ENCODE measurements at places on chromosomes 7 and 10. TPM values are rescaled to one million over a fixed set of nuclear protein-coding genes. Genes with fewer than 3 reads are reported as not detected.

Gene ADARB2
- total RNA-seq: 0.11 TPM

Gene PIP
- not detected for total RNA-seq

Gene TUBB8
- not detected for total RNA-seq

Gene CAV1
- 266 TPM for total RNA-seq

Gene WNT2
- total RNA-seq: 0.14 TPM

Gene PKD2L1
- total RNA-seq: not detected

Gene ETV1
- total RNA-seq: 59.7 TPM

- no peak for DNase-seq
Measured at GRCh38 chr10:127435246-127435645, 113.9 kb upstream of the NPS start.

- DNase-seq: no peak
Measured at GRCh38 chr10:59002011-59002410, 174.4 kb upstream of the PHYHIPL start.

GRCh38 chr10:119496273-119496672 is 46.2 kb downstream of the RGS10 start:
- no peak for DNase-seq

- no peak for DNase-seq
Measured at GRCh38 chr7:3434611-3435010, 133.6 kb downstream of the SDK1 start.

DNA sequence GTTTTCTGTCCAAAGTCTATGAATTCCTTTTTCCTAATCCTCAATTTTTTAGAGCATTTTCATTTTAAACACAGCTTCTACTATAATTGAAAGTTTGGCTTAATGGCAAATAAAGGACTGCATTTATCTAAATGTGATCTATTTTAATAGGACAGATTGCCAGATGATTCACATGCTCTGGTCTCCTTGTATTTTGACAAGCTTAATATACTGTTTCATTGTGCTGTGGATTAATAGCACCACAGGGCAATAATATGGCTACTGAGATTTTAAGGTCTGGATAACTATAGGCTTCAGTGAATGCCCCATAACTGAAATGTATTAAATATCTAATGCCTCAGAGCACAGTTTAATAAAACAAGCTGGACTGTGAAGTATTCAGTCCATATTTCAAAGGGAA is 1362.8 kb downstream of the XPNPEP1 start:
- DNase-seq: no peak

- no peak for DNase-seq
Measured at GRCh38 chr7:139041378-139042085, 5.7 kb upstream of the ZC3HAV1L start.

DNA sequence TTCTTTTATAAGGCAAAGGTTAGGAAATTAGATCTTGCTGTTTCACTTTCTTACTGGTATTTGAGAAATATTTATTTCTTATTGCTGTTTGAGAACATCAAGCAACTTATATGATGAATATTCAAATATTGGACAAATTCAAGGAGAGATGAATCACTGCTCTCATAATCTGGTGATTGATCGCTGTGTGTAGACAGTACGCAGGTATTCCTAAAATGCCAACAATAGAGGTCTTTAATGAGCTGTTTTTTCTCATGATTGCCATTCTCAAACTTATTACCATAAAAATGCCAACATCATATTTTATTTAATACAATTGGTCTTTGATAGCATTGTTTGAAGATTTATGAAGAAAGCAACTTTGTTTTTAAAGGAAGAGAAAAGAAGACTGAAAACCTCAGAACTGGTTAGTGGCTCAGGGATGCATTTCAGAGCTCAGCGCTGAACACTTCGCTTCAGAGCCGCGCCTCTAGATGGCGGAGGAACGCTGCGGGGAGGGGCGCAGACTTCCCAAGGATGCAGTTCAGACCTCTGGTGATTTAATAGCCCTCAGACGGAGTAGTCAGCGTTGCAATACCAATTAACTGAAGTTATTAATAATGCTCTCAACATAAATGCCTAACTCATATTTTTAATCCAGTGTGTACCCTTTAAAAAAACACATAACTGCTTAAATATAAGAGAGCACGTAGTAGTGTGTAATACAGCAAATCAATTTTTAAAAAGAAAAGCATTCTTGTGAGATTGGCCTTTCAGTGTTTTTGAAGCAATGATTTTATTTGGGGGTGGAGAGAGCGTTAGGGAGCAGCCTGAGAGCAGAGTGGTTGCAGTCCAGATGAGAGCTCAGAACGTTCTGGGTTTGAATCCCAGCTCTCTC is 38.5 kb upstream of the STEAP4 start:
- peak; percentile 57 for DNase-seq

- DNase-seq: no peak
Measured at GRCh38 chr7:20475756-20476155, 139.7 kb upstream of the ABCB5 start.

DNA sequence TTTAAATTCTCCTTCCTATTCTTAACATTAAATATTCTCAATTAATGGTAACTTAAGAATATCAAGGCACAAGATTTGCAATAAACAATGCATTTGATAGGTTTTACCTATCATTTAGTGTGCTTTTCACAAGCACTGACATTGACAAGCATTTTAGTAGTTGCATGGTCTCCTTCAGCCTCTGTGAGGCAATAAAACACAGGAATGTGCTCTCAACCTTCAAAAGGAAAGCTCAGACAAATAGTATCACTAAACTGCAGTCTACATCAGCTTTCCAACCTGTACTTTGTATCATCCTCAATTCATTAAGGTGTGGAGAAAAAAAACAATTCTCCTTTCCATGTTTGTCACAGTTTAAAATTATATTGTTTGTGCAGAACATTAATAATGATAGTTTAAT is 51.1 kb upstream of the TSPAN13 start:
- no peak for DNase-seq

DNA sequence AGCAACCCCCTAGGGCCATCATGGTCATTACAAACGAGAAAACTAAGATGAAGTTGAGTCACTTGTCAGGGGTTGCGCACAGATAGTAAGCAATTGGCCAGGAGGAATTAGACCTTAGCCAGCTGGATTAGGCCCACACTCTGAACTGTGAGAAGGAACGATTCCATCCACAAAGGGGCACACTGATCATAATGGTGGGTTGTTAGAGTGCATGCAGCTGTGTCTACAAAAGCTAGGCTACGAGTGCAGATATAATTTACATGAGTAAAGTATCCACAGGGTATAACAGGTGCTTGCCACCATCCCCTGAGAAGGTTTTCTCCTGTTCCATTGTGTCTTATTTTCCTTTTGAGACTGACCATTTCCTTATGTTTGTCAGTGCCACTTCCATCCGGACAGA is 16.6 kb upstream of the FAM170B start:
- no peak for DNase-seq

GRCh38 chr7:154931906-154932305 is 71.0 kb downstream of the PAXIP1 start:
- DNase-seq: no peak

GRCh38 chr10:82867056-82867455 is 992.1 kb downstream of the NRG3 start:
- no peak for DNase-seq

DNA sequence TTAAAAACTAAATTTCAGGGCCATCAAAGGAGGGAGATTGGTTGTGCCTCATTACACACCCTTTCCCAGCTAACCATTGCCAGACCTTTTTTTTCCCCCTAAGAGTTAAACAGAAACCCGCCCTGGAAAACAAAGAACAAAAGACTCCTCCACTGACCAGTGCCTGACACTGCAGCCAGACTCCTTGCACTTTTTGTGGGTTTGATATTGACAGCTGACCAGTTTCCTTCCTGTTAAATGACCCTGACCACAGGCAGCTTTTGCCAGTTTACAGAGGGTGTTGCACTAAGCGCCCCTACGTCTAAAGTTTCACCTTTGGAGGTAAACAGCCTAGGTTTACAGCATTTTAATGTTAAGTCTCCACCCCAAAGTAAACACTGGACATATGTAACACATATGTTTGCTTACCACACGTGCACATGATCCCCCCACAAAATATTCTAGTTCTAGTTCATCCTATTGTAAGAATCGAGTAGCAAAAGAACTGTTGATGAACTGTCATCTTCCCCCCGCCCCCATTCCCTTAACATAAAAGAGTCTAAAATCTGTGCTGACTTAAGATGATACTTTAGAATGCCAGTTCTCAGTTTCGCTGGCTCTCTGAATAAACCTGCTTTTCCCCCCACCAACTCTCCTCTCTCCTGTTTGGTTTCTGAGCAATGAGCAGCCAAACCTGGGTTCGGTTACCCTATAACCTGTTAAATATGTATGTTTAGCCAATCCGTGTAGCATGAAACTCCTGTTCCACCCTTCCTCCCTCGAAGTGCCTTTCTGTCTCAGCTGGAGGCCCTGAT is 38.0 kb downstream of the FOXI2 start:
- no peak for DNase-seq

DNA sequence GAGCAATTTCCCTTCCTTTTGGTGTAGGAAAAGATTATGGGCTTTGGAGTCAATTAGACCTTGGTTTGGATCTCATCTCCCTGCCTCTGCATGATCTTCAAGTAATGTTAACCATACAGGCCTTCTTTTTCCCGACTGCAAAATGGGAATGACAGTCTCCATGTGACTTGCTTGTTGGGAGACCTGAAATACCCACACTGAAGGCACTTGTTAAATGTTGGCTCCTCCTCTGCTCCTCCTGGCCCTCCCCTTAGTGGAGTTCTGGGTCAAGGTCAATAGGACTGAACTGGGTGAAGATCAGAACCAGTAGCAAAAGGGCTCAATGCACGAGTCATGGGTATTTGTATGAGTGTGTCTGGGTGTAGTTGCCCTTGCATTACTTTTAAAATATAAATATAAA is 179.4 kb upstream of the PRR15 start:
- no peak for DNase-seq

- no peak for DNase-seq
Measured at GRCh38 chr7:101468546-101469275, 106.0 kb downstream of the COL26A1 start.

- no peak for DNase-seq
Measured at GRCh38 chr10:25417611-25418010, 242.8 kb downstream of the GPR158 start.

DNA sequence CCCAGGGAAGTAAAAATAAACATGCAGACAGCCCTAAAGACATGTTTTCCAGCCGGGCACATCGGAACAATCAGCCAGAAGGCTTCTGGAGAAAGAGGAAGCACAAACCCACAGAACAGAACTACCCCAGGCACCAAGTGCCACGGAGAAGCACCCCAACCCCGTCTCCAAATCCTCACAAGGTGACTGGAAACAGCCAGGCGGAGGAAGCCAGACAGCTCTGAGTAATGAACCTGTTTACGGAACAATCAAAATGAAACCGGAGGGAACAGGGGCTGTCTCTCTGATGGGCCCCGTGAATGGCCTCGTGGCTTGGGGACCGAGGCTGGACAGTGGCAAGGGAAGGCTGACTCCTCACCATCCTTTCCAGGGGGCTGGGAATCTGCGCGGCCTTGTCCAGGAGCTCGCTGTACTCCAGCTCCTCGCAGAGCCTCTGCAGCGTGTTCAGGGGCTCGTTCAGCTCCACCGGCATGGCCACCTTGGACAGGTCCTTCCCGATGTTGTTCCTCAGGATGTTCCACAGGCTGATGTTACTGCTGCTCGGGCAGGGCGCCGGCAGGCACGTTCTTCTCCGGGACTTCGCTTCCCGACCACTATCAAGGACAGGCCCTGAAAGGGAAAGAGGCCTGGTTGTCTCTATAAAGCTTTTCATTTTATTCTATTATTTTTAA is 77.0 kb upstream of the GSDME start:
- peak; percentile 19 for DNase-seq

DNA sequence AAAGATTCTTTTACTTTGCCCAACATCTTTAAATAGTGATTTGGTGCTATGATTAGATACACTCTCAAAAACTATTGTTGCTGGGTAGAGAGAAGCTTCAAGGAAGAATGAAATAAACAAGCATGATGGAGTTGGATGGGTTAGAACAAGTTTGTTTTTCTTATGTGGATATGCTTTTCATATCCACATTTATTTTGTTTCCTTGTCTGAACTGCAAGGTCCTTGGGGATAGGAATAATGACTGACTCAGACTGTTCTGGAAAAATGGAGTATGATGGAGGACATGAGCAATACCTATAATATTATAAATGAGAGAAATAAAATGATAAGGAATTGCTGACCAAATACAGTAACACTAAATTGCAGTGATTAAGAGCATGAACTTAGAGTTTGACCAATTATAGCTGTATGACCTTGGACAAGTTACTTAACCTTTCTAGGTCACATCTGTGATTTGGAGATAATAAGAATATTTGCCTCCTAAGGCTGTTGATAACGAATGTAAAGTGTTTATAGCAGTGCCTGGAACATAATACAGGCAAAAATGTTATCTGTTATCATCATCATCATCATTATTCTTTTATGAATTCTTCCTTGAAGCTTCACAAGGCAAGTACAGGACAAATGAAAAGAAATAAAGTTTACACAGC is 847.5 kb downstream of the LRMDA start:
- no peak for DNase-seq

DNA sequence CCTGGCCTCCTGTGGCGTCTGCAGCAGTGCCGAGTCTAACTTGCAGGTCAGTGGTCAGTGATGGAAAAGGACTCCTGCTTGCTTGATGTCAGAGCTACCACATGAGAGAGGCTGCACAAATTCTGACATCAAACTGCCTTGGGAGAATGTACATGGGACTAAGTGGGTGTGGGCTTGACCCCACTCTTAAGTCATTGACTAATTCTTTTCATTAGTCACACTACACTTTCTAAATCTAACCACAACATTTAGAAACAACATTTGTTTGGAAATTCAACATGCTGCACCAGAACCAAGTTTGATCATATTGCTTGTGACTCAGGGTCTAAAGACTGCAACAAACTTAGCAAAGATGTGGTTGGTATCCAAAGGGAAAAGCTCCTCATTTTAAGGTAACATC is 24.4 kb upstream of the CDC14C start:
- no peak for DNase-seq

DNA sequence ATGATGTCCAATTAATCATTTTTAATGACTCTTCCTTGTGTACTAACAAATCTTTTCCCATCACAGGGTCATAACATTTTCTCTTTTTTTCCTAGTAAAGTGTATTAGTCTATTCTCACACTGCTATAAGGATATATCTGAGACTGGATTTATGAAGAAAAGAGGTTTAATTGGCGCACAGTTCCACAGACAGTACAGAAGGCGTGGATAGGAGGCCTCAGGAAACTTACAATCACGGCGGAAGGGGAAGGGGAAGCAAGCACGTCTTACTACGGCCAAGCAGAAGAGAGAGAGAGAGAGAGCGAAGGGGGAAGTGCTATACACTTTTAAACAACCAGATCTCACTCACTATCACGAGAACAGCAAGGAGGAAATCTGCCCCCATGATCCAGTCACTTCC is 359.4 kb upstream of the NFE2L3 start:
- no peak for DNase-seq

- no peak for DNase-seq
Measured at GRCh38 chr7:15626041-15626440, 60.4 kb downstream of the MEOX2 start.

GRCh38 chr7:112334366-112334765 is 115.9 kb upstream of the IFRD1 start:
- DNase-seq: no peak
